ENCODE measurements at places on chromosomes 7 and 10.

DNA sequence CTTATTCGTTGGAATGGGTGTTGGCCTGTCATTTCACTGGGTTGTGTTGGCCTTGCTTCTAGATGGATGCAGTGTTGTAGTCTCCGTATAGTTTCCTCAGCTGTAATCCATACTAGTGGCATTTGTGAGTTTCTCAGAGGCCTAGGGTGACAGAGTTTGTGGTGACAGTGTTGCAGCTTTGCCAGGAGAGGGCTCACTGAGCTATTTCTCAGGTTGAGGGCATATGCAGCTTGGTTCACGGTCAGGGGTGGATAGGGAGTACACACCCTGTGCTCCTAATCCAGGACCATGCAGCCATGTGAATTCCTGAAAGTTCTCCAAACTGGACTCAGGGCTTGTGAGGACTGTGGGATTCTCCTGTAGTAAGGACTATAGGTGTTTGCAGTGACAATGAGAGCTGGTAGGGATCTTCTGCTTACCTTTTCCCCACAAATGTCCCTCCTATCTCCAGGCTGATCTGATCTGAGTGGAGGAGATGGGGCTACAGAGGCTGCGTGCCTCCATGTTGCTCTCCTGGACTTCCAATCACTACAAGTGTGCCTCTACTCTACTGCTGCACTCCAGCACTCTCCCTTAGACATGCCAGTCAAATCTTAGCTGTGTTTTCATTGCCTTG lies 229.0 kb downstream of the STK31 start:
- no peak for DNase-seq

DNA sequence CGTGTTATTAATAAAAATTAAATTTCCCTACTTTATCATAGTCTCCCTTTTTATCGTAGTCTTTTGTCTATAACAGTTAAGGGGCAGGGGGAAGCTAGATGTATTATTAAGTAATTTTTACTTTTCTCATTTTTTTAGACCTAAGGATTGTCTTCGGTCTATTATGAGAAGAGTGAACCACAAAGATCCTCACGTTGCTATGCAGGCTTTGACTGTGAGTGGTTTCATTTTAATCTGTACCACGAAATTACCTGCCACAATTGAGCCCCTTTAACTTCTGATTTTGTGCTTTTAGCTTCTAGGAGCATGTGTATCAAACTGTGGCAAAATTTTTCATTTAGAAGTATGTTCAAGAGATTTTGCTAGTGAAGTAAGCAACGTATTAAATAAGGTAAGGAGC lies 40.6 kb downstream of the STAM start:
- no peak for DNase-seq

- no peak for DNase-seq
Measured at GRCh38 chr10:117360994-117361667, 14.1 kb downstream of the PDZD8 start.

- DNase-seq: no peak
Measured at GRCh38 chr7:105990727-105991453, 27.8 kb downstream of the CDHR3 start.

- no peak for DNase-seq
Measured at GRCh38 chr7:100215895-100216294, 3.9 kb upstream of the PVRIG start.

DNA sequence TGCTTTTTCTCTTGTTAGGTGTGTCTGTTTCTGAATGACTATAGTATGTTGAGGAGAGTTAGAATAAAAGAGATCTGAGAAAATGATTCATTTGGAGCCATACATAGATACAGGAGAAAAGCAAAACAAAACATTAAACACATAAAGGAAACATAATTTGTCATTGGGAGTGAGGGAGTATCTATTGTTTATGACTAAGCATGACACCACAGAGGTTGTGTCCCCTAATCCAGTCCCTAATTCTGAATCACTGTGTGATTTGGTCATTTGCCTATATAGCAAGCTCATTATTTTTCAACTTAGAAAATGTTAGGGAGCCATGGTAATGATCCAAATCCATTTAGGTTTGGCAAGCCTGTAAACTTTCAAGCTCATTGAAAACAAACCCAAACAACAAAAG lies 132.3 kb upstream of the BMPER start:
- no peak for DNase-seq

GRCh38 chr10:118272767-118273166 lies 69.4 kb downstream of the FAM204A start:
- DNase-seq: no peak

DNA sequence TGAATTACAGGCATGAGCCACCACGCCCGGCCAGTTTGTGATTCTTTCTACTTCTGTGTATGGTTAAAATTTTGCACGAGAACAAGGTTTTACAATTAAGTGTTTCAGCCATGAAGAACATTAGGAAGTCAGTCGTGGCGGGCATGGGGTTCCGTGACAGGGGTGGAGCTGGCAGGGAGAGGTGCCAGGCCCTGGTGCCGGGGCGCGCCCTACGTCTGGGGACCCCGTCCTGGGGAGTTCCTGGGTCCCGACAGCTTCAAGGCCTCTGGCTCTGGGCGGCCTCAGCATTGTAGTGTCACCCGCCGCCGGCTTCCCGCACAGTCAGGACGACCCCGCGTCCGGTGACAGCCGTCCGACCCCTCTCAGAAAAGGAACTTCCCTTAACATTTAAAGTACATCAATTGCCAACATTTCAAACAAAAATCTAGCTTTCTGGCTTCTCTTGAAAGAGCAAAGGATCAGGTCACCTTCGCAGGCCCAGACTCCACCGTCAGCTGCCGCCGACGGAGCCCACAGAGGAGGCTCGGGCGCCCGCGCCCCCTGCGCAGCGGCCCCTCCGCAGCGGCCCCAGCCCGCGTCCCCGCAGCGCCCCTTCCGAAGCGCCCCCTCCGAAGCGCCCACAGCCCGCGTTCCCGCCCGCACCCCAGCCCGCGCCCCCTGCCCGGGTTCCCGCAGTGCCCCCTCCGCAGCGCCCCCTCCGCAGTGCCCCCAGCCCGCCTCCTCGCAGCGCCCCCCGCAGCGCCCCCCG lies 23.2 kb upstream of the MKI67 start:
- DNase-seq: no peak

GRCh38 chr10:113302062-113302461 lies 250.8 kb upstream of the HABP2 start:
- no peak for DNase-seq

- no peak for DNase-seq
Measured at GRCh38 chr7:90242369-90243168, 2.4 kb upstream of the CFAP69 start.

- no peak for DNase-seq
Measured at GRCh38 chr10:85921789-85922188, 444.8 kb downstream of the GRID1 start.

GRCh38 chr10:112002206-112002605 lies 181.4 kb downstream of the GPAM start:
- no peak for DNase-seq
